ENCODE measurements at places on chromosomes 16 and 17.

DNA sequence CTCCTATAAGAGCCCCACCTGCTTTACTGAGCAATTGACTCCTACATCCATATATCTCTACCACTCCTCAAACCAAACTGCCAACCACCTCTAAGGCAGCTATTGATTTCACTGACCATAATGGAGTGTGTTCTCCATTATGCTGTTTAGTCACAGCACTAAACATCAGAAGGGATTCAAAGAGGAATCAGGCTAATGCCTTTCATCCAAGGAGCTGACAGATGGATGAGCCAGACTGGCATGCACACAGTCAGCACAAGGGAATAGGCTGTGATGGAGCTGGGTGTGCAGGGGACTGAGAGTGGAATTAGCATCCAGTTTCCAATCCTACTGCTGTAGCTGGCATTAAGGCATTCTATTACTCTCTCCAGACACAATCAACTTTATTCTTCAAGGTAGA, 88.7 kb upstream of the CCL2 start:
- DNase-seq = no peak

- no peak for DNase-seq
Observed at GRCh38 chr16:11253995-11254912, 1.8 kb downstream of the SOCS1 start.

GRCh38 chr17:8960325-8961140, 5.0 kb downstream of the PIK3R5 start:
- DNase-seq = no peak

- no peak for DNase-seq
Observed at GRCh38 chr17:79007504-79008381, 1.8 kb downstream of the CANT1 start.

DNA sequence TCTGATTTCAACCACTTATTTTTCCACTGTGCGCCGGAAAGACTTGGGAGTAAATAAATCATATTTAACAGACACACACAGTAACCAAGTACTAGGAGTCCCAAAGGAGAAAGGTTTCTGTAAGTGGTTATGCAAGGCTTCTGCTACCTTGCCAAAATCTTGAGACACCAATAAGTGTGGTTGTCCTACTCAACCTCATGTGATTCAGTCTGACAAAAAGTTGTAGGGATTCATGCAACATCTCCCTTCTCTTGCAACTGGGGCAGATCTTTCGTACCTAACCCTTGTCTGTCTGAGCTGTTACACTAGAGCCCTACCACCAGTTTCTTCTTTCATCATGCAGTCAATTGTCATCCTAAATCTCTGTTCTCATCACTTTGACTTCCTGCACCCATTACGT, 69.9 kb upstream of the NUDT7 start:
- no peak for DNase-seq

DNA sequence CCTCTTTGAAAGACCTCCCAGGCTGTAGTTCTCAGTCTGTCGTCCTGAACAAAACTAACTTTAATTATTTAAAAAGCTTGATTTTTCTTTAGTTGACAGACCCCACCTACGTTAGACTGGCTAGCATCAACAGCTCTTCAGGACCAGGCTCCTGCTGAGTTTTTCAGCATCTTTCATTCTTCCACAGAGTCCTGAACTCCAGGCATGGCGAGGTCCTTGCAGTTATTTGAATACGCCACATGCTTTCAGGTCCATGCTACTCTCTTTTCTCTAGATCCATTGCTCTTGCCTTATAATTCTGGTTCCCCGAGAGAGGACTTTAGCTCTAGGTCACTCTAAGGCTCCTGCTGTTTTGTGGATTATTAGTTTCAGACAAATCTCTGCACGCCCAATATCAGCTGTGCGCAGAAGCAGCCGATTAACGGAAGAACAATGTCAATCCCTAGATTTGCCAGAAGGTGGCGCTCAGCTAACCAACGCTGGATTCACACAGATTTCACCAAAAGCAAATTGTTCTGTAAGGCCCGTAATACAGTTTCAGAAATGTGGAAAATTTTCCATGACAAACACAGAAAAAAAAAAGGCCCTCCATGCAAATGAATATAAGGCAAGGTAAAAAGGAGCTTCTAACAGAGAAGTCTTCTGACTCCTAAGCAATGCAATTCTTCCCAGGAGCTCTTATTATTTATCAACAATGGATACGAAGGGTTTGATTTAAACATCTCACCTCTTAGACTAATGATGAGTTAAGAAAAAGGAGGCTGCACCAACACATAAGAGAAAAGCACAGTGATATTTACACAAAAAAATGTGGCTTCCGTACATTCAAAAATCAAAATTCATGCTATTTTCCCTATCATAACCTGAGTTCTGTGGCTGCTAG, 33.5 kb upstream of the BCO1 start:
- DNase-seq = peak; percentile 72
